ENCODE measurements at places on chromosomes 2 and 18.

- no peak for DNase-seq
Observed at GRCh38 chr2:72116081-72116533, 31.6 kb downstream of the CYP26B1 start.

GRCh38 chr18:6022845-6023244 is 127.5 kb upstream of the TMEM200C start:
- no peak for DNase-seq

DNA sequence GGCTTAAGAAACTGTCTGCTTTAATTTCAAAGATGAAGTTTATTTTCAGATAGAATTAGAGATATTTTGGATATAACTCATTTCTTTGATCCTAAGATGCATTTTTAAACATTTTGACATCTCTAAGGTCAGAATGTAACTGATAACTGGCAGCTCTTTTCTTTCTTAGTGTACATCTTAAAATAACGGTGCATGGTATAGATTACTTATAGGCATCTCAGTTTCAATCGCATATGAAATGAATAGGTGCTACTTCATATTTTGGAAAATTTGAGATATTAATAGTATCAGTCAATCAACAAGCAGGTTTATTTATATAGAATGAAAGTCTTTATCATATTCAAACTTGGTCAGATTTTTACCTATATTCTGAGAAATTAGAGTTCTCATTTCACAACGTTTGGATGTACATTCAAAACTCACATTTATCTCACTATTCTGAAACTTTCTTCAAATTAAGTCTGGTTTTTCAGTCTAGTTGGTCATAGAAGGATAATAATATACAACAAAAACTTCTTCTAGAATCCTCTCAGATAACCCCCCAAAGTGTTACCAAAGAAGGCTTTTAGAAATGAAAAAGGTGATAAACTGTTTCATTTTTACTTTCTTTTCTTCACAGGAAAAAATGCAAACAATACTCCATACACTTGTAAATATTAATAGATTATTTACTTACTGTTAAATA is 122.8 kb upstream of the WDSUB1 start:
- DNase-seq: no peak

DNA sequence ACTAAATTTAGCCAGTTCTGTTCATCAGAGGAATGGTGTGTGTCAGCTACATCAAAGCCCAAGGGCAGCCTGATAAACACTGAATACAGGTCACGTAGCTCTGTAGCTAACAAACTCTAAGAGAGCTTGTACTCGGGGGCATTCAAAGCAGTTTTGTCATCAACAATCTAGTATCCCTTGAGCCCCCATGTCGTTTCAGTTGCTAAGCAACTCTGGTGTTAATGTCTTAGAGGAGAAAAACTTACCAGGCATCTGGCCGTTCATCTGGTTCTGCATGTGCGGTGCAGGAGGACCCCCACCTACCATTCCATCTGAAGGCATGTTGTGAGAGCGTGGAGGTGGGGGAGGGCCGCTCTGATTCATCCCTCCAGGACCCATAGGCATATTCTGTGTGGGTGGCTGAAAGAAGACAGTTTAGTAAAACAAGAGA is 33.1 kb downstream of the SS18 start:
- no peak for DNase-seq

GRCh38 chr2:79716266-79716665 is 203.4 kb downstream of the CTNNA2 start:
- DNase-seq: no peak

DNA sequence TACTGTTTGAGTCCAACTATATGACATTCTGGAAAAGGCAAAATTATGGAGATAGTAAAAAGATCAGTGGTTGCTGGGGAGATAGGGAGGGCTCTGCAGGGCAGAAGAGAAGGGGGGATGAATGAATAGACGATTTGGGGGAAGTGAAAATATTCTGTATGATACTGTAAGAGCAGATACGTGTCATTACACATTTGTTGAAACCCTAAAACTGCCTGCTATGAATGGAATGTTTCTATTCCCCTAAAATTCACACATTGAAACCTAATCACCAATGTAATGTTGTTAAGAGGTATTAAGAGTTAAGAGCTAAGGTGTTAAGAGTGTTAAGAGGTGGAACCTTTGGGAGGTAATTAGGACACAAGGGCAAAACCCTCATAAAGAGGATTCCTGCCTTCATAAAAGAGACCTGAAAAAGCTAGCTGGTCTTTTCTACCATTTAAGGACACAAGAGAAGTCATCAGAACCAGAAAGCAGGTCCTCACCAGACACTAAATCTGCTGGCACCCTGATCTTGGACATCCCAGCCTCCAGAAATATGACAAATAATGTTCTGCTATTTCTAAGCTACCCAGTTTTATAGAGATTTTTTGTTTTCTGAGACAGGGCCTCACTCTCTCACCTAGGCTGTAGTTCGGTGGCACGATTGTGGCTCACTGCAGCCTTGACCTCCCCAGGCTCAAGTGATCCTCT is 76.2 kb downstream of the ATAD2B start:
- no peak for DNase-seq

DNA sequence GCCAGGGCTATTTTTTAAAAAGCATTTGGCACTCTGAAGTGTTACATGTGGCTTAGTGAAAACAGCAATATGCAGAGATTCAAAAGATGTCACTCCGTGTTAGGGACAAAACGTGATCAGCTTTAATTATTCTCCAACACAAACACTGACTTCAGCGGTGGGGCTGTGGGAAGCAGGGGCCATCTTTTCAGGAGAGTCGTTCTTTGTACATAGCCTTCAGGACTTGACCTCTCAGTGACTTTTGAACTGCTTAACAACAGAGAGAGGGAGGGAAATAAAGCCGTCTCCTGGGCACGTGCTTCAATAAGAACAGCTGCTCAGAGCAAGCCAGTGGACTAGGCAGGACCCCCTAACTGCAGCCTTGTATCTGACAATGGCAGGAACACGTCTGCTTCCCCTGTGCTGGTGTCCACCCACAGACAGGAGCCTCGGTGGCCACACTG is 95.0 kb upstream of the HDAC4 start:
- DNase-seq: no peak

- no peak for DNase-seq
Observed at GRCh38 chr2:15147591-15147990, 413.5 kb downstream of the NBAS start.

GRCh38 chr2:109324861-109325260 is 195.9 kb downstream of the SH3RF3 start:
- DNase-seq: no peak

GRCh38 chr2:58878778-58879177 is 637.7 kb upstream of the FANCL start:
- no peak for DNase-seq

DNA sequence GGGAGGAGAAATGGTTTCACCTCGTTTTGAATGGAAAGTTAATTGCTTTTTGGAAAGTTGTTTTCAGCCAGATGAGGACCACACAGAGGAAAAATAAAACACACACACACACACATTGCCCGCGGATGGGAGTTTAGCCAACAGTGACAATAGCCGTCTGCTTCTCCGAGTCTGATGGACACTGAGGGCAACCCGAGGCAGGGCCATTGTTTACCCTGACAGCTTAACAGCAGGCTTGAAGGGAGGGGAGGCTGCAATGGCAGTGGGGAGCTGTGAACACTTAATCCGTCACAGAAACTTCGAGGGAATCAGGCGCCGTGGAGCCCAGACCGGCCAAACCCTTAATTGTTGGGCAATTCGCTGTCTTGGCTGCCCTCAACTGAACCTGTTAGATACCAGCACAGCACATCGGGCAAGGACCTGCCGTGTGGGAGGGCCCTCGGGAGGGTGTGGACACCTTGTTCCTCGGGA is 145.9 kb downstream of the ACKR3 start:
- no peak for DNase-seq

- no peak for DNase-seq
Observed at GRCh38 chr18:486929-487740, 13.4 kb downstream of the COLEC12 start.

GRCh38 chr2:189685540-189686229 is 11.2 kb downstream of the ANKAR start:
- DNase-seq: no peak

DNA sequence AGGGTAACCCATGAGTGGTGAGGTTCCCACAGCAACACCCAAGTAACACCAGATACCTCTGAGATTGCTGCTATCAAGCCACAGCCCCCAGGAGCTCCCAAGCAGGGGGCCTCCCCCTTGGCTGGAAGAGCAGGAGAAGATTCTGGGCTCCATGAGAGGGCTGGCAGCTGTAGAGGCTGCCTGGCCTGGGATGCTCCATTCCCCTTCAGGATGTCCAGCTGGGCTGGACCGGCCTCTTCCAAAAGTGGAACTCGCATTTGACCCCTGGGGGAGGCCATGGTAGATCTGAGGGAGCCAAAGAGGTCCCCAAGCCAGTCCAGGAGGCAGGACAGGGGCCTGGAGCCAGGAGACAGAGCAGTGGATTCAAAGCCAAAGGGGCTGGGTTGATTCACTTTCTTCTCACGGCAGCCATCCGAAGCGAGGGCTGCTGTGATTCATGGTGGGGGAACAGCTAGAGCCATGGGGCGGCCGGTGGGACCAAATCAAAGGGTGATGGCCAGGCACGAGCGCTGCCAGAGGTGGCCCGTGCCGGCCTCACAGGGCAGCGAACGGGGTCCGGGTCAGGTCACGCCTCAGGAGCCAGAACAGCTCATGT is 95.3 kb upstream of the ID2 start:
- no peak for DNase-seq

GRCh38 chr2:172234716-172235691 is 132.3 kb upstream of the DLX2 start:
- DNase-seq: no peak

DNA sequence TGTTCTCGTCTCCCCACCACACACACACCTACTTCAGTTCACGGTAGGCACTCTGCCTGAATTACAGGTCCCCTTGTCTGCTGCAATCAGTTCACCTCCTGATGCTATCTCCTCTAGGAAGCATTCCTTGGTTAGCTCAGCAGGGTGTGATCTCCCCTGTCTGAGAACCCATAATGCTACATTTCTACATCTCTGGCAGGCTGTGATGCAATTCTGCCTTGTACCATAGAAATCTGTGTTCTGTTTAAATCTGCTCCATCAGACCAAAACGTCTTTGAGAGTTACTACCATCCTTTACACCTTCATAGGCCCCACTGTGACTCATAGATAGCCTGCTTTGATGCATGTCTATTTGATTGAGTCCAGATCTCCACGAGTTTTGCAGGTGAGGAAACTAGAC is 103.9 kb downstream of the TTC32 start:
- no peak for DNase-seq

DNA sequence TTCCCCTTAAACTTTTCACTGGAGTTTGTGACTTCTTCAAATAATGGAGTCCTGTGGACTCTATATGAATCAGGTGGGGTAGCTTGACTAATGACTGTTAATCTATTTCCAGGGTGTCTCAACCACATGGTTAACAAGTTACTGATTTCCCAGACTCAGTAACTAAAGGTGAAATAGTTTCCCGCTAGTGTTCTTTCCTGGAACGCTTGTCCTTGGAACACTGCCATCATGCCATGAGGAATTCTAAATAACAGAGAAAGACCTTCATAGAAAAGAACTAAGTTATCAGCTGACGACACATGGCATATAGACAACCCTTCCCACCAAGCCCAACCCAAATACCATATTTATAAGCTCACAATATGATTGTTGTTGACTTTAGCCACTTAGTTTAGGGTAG is 1027.9 kb upstream of the FAM98A start:
- no peak for DNase-seq

DNA sequence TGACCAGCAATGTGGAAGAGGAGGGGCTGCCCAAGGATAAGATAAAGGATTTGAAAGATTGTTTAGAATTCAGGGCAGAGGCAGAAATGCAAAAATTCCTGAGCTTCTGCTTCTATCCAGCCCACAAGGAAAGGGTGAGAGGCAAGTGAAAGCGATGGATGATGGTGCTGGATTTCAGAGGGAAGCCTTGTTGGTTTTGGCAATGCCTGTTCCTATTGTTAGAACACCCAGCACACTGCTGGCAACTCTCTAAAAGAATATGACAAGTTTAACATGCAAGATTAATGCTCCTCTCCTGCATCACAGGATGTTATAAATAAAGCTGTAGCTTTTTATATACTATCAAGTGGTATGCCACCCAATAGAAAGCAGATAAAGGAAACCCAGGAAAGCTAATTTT is 92.6 kb downstream of the ZNF385B start:
- no peak for DNase-seq

DNA sequence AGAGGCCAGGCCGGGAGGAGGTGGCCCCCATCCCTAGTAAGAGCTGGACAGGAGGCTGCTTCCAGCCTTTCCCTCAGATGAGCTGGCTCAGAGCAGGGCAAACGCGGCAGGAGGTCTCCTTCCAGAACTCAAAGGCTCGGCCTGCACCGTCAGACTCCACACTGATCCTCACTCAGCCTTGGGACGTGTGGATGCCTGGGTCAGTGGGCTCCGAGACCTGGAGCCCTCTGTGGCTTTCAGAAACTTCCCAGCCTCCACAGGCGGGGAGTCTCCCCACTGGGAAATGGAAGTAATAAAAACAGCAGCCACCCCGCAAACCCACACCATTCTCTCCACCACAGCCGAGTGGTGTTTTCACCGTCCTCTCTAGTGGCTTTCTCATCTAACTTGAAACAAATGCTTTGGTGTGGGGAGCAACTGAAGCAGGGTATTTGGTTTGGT is 54.3 kb downstream of the INPP5D start:
- no peak for DNase-seq

DNA sequence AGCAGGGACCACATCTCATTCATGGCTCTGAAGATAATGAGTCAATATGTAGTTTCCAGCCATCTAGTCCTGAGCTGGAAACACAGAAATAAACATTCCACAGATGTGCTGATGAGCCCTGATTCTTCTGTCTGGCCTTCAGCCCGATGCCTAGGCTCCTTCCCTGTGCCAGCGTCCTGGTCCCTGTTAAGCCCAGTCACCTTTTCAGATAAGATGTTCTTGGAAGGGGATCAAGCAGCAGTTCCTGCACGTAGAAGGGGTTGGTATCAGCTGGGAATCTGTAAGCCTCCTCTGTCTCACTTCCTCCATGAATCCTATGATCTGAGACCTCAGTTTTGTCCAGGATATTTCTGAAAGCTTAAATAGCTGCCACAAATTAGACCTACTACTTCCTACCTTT is 149.3 kb downstream of the TTC32 start:
- no peak for DNase-seq

DNA sequence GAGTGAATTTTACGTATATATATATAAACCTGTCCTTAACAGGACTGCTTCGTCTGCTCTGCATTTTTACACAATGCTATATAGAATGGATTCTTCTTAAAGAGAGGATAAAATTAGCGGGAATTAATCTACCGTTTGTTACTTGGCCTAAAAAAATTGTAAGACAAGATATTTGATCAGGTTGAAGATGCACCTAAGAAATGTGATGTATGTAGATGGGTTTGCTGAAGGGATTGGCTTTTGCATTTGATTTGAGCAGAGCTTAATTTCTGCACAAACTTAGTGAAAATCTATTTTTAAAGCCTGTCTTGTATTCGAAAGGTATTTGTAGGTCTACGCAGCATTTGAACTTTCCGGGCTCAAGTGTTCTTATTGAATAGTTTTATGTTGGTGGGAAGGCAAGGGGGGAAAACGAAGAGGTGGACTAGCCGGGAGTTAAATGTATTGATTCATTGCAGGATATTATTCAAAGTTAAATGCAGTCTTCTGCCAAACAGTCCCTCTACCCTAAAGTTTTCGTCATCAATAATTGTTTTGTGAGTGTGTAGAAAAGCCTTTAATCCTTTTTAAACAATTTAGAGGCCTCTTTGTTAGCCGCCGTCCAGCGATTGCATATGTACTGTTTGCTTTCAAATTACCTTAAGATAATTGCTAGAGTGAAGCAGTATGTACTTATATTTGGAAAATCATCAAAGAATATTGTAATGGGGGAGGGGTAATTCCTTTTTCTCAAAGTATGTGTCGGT is 1.2 kb downstream of the PPP1CB start:
- DNase-seq: no peak

- DNase-seq: no peak
Observed at GRCh38 chr2:27705851-27706622, 42.3 kb downstream of the SLC4A1AP start.

Measured in activated T-helper 1 cell treated with Interleukin-2 at 50 U/mL for 16 hours (primary cell).